Lower lobe of right lung (tissue), 2 donors: ENCODE measurements at places on chromosomes 12 and 14. TPM values are rescaled to one million over a fixed set of nuclear protein-coding genes. Genes with fewer than 3 reads are reported as not detected.

BLTP3B gene
- total RNA-seq, result 24.2 TPM

CLEC12A gene
- total RNA-seq, result 88.3 TPM

ARMH4 gene
- 2.1 TPM for total RNA-seq

AMN gene
- 13.7 TPM for total RNA-seq

SLC6A12 gene
- total RNA-seq, result 14.2 TPM

IQSEC3 gene
- 10.7 TPM for total RNA-seq

- H3K4me1 ChIP-seq, result no peaks in the 10 kb centered on the region
- H3K36me3 ChIP-seq, result no peaks in the 10 kb centered on the region
- no peak for DNase-seq
- no peak overlapping the region for H3K4me3 ChIP-seq
- H3K27me3 ChIP-seq, result no peaks in the 10 kb centered on the region
- no peak overlapping the region for H3K27ac ChIP-seq
Measured at GRCh38 chr14:36818246-36818645, 156.6 kb downstream of the PAX9 start.

DNA sequence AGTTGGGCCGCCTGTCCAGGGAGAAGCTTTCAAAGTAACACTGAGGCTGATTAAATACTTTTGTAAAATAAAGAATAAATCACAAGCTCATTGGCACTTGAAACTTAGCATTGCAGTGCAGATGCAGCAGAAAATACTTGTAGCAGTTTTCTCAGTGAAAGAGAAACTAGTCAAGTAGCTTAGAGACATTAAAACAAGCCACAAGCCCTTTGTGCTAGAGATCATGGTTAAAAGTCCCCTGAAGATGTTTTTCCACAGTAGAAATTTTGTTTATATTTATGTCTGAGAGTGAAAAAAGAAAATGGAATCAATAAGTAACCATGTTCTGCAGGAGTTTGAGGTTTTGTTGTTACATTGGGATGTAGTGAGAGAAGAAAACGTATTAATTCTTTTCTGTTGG, 5.9 kb downstream of the PSEN1 start:
- no peak for DNase-seq
- no peaks in the 10 kb centered on the region for H3K27me3 ChIP-seq
- H3K36me3 ChIP-seq, result no peaks in the 10 kb centered on the region

DNA sequence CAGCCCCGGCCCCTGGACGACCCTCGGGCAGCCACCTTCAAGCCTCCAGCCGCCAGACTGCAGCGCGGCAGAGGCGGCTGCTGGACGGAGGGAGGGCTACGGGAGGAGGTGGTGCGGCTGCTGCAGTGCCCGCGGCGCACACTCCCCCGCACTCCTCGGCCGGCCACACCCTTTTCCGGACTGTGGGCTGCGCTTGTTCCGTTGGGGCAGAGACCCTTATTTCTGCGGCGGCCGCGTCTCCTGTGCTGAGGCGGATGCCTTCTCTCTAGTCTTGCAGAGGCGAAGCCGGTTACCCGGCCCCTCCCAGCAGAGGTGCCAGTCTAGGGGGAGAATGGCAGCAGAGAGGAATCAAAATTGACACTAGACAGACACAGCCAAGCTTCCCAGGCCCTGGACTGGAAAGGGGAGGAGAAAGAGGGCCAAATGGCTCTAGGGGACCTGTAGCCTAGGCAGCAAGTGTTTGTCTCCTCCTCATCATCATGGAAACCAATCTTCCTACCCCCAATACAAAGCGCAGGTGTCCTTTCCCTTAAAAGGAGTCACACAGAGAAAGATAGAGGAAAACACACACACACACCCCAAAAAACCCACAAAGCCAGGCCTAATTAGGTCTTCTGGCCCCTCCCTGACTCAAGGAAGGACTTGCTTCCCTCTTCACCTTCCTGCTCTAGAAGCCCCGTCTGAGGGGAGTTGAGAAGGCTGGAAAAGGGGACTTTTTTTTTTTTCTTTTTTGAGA, 1.3 kb downstream of the ESYT1 start:
- peaks cover 47% of the 10 kb centered on the region for H3K4me1 ChIP-seq
- peak overlapping the region; percentile 89 for H3K4me3 ChIP-seq
- H3K36me3 ChIP-seq, result peaks cover 43% of the 10 kb centered on the region
- H3K27me3 ChIP-seq, result no peaks in the 10 kb centered on the region

DNA sequence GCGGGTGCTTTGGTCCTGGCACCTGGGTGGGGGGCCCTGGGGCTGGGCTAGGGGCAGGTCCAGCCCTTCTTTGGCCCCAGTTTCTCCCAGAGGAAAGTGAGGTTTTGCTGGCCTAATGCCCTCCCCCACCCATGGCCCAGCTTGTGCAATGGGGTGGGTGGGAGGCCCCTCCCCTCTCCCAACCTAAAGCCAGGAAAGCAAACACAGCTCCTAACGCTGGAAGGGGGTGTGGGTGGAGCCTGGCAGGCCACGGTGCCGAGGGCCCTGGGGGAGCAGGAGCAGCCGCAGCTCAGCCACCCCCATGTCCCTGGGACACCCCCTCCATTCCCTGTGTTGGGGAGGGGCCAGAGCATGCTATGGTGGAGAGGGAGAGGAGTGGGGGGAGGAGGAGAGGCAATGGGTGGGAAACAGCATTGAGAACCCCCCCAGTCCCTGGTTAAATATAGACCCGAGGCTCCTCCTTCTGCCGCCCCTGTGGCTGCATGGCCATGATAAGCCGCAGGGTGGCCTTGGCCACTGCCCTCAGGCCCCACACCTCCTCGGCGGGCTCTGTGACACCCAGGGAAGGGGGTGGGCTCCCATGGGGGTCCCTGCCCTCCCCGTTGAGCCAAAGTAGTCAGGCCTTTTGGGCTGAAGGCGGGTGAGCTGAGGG, 4.7 kb downstream of the EXOC3L4 start:
- no peak for DNase-seq
- no peaks in the 10 kb centered on the region for H3K36me3 ChIP-seq

- H3K27me3 ChIP-seq, result no peaks in the 10 kb centered on the region
- H3K4me3 ChIP-seq, result no peak overlapping the region
- no peak overlapping the region for H3K27ac ChIP-seq
- H3K4me1 ChIP-seq, result no peaks in the 10 kb centered on the region
- DNase-seq, result no peak
- no peaks in the 10 kb centered on the region for H3K36me3 ChIP-seq
Measured at GRCh38 chr14:87676814-87677437, 316.1 kb downstream of the GALC start.

DNA sequence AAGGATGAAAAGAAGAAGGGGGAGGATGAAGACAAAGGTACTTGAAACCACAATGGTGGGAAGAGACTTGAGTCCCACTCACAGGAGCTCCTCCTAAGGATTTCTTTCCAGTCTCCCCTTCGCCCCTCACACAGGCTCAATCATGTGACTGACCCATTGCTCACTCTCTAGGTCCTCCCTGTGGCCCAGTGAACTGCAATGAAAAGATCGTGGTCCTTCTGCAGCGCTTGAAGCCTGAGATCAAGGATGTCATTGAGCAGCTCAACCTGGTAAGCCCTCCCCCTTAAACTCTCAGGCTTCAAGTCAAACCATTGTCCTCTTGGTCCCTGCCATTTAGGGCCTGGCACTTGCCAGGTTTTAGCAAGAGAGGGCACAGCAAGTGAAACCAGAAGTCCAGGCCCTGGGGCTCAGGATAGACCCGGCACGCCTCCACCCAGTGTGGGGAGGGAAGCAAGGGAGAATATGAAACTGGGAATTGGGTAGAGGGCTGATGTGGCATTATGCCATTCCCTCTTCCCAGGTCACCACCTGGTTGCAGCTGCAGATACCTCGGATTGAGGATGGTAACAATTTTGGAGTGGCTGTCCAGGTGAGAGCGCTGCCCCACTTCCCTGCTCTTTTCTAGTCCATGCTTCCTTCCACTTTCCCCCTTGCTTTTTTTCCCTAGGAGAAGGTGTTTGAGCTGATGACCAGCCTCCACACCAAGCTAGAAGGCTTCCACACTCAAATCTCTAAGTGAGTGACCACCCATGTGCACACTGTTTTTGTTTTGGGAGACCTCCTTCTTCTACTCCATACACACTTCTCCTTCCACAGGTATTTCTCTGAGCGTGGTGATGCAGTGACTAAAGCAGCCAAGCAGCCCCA, 1.8 kb downstream of the PSME1 start:
- no peak for DNase-seq
- H3K4me1 ChIP-seq, result peaks cover 53% of the 10 kb centered on the region
- peaks cover 29% of the 10 kb centered on the region for H3K36me3 ChIP-seq
- no peak overlapping the region for H3K27ac ChIP-seq

DNA sequence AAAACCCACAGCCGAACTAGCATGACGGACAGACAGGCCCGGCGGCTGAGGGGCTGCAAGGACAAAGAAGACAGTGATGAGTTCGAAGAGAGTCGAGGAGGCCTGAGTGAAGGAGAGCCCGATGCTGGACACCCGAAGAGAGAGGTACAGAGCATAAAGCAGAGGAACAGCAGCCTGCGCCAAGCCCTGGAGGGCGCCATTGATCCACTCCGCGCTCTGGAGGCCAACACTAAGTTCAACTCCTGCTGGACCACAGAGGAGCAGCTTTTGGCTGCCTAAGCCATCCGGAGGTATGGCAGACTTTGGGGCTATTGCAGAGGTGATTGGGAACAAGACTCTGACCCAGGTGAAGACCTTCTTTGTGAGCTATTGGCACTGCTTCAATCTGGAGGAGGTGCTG, 7.8 kb upstream of the PLXNC1 start:
- no peak overlapping the region for H3K4me3 ChIP-seq
- H3K27ac ChIP-seq, result no peak overlapping the region
- no peaks in the 10 kb centered on the region for H3K27me3 ChIP-seq
- H3K4me1 ChIP-seq, result no peaks in the 10 kb centered on the region
- DNase-seq, result no peak
- H3K36me3 ChIP-seq, result no peaks in the 10 kb centered on the region

- peak overlapping the region; percentile 9 for H3K27ac ChIP-seq
- no peak overlapping the region for H3K4me3 ChIP-seq
- no peaks in the 10 kb centered on the region for H3K27me3 ChIP-seq
- no peaks in the 10 kb centered on the region for H3K36me3 ChIP-seq
- peaks cover 31% of the 10 kb centered on the region for H3K4me1 ChIP-seq
- no peak for DNase-seq
Measured at GRCh38 chr14:103890821-103891666, 37.2 kb upstream of the TDRD9 start.

GRCh38 chr14:34620839-34621238, 9.1 kb downstream of the SNX6 start:
- H3K27ac ChIP-seq, result no peak overlapping the region
- no peak for DNase-seq
- no peak overlapping the region for H3K4me3 ChIP-seq
- peaks cover 63% of the 10 kb centered on the region for H3K36me3 ChIP-seq

DNA sequence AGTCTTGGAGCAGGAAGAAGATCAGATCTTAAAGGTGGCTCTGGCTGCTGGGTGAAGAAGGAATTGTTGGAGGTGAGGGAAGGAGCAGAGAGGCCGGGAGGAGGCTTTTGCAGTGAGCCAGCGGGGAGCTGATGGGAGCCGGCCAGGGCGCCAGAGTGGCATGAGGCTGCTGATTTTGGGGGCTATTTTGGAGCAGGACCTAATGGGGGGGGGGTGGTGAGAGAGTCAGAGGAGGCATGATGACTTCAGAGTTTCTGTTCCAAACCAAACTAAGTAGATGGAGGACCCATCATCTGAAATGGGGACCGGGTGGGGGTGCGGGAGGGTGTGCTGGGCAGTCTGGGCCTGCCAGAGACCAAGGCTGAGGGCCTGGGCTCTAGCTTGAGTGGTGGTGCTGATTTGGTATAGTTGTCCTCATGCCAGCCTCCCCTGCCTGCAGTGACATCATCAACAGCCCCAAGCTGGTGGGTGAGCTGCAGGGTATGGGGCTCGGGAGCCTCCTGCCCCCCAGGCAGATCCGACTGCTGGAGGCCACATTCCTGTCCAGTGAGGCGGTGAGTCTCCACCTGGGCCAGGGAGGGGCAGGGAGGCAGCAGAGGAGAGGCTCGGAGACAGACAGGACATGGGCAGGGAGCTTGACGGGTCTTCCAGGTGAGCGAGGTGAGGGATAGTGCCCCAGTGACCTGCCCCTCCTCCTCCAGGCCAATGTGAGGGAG, 6.2 kb downstream of the TNFAIP2 start:
- H3K36me3 ChIP-seq, result peaks cover 66% of the 10 kb centered on the region
- peaks cover 55% of the 10 kb centered on the region for H3K4me1 ChIP-seq
- no peak for DNase-seq
- no peak overlapping the region for H3K27ac ChIP-seq
- no peak overlapping the region for H3K4me3 ChIP-seq
- no peaks in the 10 kb centered on the region for H3K27me3 ChIP-seq

DNA sequence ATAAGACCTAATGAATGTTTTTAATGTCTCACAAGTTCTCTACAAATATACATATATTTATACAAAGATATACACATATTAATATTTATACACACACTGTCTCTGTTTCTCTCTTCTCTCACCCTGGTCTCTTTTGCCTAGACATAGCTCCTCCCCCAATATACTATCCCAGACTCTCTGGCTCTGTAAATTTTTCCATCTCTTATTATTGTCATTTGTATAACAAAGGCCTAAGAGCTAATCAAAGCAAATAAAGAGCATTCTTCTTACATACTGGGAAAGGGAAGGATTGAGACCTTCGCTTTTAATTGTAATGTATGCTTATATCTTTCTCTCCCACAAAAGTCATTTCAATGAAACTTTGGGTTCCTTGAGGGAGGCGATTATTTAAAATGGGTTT, 318.1 kb downstream of the ADAMTS20 start:
- H3K27ac ChIP-seq, result no peak overlapping the region
- H3K4me3 ChIP-seq, result no peak overlapping the region
- H3K36me3 ChIP-seq, result no peaks in the 10 kb centered on the region
- no peak for DNase-seq
- H3K4me1 ChIP-seq, result no peaks in the 10 kb centered on the region
- H3K27me3 ChIP-seq, result no peaks in the 10 kb centered on the region

DNA sequence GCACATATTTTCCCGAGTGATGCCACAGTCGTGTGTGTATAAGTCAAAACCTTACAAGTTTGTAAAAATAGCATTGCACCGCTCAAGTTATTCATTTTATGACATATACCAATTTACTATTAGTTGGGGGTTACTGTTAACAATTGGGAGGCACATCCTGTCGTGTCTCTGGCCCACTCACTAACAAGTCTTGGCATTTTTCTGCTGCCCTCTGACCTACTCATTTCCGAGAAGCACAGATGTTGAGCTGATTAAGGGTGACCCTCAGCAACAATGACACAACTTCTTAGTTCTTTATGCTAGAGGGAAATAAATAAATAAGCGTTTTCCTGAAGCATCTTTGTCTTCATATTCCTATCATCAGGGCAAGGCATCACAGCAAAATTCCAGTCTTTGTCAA, 6.8 kb upstream of the ATG14 start:
- no peak overlapping the region for H3K27ac ChIP-seq
- no peak for DNase-seq
- H3K4me1 ChIP-seq, result no peaks in the 10 kb centered on the region
- H3K27me3 ChIP-seq, result no peaks in the 10 kb centered on the region
- no peak overlapping the region for H3K4me3 ChIP-seq
- H3K36me3 ChIP-seq, result no peaks in the 10 kb centered on the region

GRCh38 chr14:102751088-102751487, 26.2 kb upstream of the TRAF3 start:
- DNase-seq, result no peak
- H3K4me1 ChIP-seq, result no peaks in the 10 kb centered on the region
- H3K36me3 ChIP-seq, result peaks cover 4% of the 10 kb centered on the region
- H3K4me3 ChIP-seq, result no peak overlapping the region
- no peak overlapping the region for H3K27ac ChIP-seq
